Small intestine (tissue), 16 donors: ENCODE measurements at places on chromosomes 13 and 19. TPM values are rescaled to one million over a fixed set of nuclear protein-coding genes. Genes with fewer than 3 reads are reported as not detected.

Gene CRB3
- 114 TPM for polyA plus RNA-seq

Gene METTL21C
- 0.04 TPM for polyA plus RNA-seq

Gene LYPD3
- 0.86 TPM for polyA plus RNA-seq

Gene GPR183
- polyA plus RNA-seq = 5.5 TPM

Gene SLC27A5
- polyA plus RNA-seq = 7.1 TPM

Gene ZNF563
- polyA plus RNA-seq = 0.54 TPM

Gene ATP8B3
- polyA plus RNA-seq = 0.45 TPM

Gene TTC9B
- polyA plus RNA-seq = not detected

Gene PSG6
- polyA plus RNA-seq = not detected
